MM.1S (cell line): ENCODE measurements at places on chromosomes 16 and 17.
A peak's percentile ranks its signal among the peaks of the same experiment; 100 is the strongest.

GRCh38 chr16:73233846-73234424 lies 186.0 kb upstream of the ZFHX3 start:
- DNase-seq, result no peak

DNA sequence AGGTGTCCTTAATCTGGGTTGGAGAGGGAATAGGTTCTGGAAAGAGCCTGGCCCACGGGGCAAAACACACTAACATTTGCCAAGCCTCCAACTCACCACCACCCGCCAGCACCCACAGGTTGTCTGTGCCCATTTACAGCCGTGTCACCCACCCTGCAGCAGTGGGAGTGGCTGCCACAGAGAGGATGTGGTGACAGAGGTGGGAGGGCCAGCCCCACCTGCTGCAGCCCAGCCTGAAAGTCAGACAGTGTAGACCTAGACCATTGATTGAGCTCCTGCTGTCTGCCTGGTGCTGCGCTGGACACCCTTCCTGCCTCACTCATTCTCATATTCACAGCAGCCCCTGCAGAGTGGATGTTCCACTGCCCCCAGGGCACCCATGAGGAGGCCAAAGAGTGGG lies 44.7 kb downstream of the IL21R start:
- no peak for DNase-seq

- peak; percentile 72 for DNase-seq
Measured at GRCh38 chr16:53502331-53503269, at the start of gene AKTIP. Gene AKTIP, minus strand, starts transcription at chr16:53503209. Its CDS starts 2,950 bp downstream, at chr16:53500259.

GRCh38 chr17:64358261-64358788 lies 32.3 kb downstream of the PECAM1 start:
- no peak for DNase-seq

- DNase-seq, result no peak
Measured at GRCh38 chr16:27980076-27980775, 83.3 kb downstream of the GSG1L start.

DNA sequence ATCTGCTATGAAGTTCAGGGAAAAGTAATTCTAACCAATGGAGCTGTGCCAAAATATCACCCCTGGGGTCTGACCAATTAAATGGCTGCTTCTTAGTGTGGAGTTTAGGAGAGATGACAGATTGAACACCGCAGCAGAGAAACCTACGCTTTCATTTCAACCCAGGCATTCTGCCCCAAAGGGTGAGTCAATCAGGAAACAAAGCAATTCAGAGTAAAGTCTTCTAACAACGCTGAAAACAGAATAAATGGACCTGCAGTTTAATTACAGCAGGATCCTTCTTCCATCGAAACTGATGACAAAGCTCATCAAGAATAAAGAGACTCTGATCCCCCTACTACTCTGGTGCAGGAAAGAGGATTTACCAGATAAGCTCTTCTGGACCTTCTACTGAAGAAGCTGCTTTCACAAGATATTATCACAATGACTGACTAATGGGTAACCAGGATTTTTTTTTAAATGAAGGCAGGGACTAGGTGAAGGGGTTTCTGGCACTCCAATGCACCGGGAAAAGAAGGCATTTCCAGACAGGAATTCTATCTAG lies 16.7 kb downstream of the RFFL start:
- peak; percentile 56 for DNase-seq

- DNase-seq, result peak; percentile 40
Measured at GRCh38 chr16:28304214-28304613, 11.9 kb downstream of the SBK1 start.

GRCh38 chr17:1865252-1866037 lies 35.6 kb downstream of the RPA1 start:
- DNase-seq, result peak; percentile 56

DNA sequence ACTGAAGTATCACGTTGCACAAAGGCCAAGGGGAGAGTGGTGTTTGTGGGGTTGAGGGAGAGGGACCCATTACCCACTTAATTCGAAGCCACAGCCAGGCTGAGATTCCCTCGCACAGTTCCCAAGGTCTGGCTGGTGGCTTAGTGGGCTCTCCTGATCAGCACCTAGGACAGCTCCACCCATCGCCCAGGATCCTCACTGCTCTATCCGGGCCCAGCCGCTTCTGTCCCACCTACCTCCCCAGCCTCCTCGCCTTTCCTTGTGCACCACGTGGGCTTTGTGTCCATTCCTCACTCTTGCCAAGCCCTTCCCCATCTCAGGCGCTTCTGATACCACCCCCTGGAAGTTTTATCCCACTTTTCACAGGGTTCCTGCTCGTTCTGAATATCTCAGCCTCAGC lies 163.5 kb downstream of the CCT6B start:
- peak; percentile 32 for DNase-seq

DNA sequence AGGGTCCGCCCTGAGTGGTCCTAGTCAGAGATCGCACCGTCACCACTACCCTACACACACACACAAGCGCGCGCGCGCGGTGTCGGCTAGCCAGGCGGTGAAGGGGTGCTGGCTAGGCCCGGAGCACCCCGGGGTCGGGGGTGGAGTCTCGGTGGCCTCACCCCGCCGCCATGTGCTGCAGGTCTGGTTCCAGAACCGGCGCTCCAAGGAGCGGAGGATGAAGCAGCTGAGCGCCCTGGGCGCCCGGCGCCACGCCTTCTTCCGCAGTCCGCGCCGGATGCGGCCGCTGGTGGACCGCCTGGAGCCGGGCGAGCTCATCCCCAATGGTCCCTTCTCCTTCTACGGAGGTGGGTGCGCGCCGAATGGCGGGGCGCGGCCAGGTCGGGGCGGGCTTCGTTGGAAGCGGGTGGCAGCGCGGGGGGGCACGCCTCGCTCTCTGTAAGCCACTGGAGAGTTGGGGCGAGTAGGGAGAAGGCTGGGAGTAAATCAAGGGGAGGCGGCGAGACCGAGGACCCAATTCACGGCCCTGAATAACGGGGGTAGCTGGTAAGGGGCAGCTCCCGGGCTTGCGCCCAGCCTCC lies 4.8 kb downstream of the LHX1 start:
- no peak for DNase-seq

- DNase-seq, result no peak
Measured at GRCh38 chr16:1163567-1164055, 10.7 kb downstream of the CACNA1H start.

GRCh38 chr17:57954397-57955182 lies 622 bp downstream of the CUEDC1 start:
- DNase-seq, result no peak

DNA sequence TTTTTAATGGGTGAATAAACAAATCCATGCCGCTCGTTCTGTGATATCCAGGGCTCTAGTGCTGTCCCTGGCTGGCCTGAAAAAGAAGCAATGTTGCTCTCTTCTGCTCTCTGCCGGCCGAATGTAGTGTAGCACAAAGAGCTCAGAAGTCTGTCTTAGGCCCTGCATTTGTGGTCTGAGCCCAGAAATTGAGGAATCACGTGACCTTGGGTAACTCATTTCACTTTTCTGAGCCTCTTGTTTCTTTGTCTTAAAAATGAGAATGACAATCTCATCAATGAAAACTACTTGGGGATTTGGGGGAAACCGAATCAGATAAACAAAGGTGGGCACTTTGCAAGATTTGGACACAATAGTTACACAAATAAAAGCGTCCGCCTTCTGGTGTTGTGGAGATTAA lies 381.6 kb upstream of the ASIC2 start:
- DNase-seq, result peak; percentile 79

DNA sequence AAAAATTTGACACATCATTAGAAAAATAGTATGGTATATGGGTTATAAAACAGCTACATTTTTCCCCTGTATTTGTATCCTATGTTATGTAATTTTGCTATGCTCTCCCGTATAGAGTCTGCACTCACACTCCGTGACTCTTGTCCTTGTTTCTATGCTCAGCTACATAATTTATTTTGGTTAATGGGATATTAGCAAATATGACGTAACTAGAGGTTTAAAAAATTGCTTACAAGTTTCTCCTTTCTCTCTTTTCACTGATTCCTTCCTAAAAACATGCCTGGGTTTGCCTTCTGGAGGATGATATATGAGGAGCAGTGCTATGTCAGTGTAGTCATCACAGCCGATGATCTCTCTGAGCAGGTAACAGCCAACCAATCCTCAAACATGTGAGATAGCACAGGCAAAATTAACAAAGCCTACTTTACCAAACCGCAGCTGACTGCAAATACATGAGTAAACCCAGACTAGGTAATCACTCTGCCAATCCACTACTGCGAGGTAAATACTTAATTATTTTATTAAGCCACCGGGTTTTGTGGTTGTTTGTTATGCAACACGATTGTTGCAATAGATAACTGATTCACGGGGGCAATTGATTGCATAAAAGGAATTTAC lies 126.9 kb downstream of the KIF2B start:
- DNase-seq, result no peak

GRCh38 chr16:1407753-1408152 lies 6.8 kb downstream of the UNKL start:
- no peak for DNase-seq

DNA sequence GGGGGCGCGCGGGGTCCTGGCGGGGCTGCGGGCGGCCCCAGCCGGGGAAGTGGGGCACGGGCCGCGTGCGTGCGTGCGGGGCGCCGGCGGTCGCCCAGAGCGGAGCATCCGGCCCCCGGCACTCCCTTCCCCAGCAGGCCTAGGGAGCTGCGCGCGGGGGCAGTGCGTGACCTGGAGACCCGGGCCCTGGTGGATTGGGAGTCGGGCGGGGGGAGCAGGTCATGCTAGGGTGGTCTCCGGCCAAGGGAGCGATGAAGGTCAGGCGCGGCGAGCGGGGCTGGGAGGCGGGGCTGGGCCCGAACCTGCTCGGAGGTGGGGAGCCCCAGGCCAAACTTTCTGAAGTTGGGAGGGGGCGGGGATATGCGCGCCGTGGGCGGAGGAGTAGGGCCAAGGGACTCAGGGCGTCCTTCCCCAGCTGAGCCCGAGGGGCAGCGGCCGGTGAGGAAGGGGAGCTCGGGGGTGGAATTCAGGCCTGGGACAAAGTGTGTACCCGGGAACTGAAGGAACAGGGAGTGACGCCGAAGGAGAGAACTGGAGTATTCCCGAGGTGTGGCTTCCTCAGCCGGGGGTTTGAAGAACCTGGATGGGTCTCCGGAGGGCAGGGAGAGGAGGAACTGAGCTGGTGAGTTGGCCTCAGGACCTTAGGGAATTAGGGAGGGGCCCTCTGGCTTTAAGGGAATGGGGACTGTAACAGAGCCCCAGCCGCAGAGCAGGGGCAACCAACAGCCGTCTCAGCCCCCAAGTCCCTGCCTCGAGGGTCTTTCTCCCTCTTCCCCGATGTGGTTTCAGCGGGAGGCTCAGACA lies 589 bp downstream of the XYLT2 start:
- DNase-seq, result peak; percentile 32

DNA sequence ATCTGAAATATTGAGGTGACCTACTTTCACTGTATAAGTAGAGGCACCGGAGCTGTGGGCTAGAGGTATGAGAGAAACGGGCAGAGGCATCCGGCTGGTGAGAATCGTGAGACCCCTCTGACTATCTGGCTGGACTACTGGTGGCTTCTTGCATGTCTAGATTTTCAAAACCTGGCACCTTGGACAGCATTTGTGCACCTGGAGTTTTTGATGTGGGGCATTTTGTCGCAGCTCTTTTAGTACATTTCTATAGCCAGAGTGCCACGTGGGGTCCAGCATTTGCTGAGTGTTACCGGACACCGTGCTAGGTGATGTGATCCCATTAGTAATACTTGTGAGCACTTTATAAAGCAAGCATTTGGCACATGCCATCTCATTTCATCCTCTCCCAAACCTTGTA lies 32.6 kb upstream of the SHISA9 start:
- DNase-seq, result no peak

- peak; percentile 73 for DNase-seq
Measured at GRCh38 chr17:68511671-68512246, 471 bp upstream of the PRKAR1A start.

DNA sequence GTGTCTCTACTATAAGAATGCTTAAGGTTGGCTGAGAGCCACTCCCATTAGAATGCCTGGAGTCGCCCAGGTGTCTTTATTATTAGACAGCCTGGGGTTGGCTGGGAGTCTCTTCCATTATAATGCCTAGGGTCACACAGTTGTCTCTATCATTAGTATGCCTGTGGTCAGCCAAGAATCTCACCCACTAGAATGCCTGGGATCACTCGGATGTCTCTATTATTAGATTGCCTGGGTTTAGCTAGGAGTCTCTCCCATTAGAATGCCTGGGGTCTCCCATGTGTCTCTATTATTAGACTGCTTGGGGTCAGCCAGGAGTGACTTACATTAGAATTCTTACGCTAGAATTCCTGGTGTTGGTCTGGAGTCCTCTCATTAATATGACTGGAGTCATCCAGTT lies 2255.3 kb downstream of the TP53TG3F start:
- DNase-seq, result no peak

- DNase-seq, result peak; percentile 88
Measured at GRCh38 chr16:735982-736453, 4.8 kb downstream of the CIAO3 start.

GRCh38 chr17:6435051-6435450 lies at the start of gene AIPL1:
Gene AIPL1, minus strand, starts transcription at chr17:6435121. Its CDS starts 17 bp downstream, at chr17:6435104.
- DNase-seq, result no peak
